Amniotic stem cell (primary cell): ENCODE measurements at places on chromosomes 7 and 10.

- DNase-seq = no peak
Measured at GRCh38 chr10:69389827-69390490, 26.8 kb downstream of the TACR2 start.

DNA sequence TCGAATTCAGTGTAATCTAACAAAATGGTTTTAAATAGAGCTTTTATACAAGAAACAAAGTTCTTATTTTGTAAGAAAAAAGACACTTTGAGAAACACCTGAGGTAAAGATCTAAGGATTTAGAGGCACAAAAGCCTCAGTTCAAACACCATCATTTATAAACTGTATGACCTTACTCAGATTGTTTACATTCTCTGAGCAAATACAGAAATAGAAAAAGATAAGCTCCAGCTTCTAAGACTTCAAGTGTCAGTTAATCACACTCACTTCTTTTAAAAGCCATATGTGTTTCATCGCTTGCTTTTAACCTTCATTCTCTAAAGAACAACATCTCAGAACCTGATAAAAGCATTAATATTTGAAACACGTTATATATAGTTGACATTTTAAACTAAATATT lies 27.9 kb downstream of the CADPS2 start:
- DNase-seq = no peak

- DNase-seq = no peak
Measured at GRCh38 chr10:11086177-11086840, 68.6 kb downstream of the CELF2 start.

- DNase-seq = no peak
Measured at GRCh38 chr7:97018791-97019531, 5.7 kb downstream of the DLX5 start.

GRCh38 chr7:79337717-79338116 lies 115.8 kb downstream of the MAGI2 start:
- no peak for DNase-seq

DNA sequence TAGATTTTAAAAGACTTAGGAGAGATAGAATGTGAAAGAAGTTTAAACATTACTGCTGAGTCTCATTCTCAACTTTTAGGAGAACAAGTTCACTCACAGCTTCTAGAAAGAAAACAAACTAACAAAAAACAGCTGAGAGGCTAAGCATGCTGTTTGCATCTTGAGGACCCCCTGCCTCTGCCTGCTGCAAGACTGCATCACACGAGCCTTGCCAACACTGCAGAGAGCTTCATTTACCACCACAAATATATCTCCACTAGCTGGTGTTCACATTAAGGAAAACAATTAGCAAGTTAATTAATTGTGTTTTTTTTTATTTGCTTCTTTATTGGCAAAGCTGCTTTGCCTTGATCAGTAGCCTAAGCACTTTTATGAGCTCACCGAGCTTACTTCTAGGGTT lies 336.6 kb upstream of the KIAA1217 start:
- no peak for DNase-seq

DNA sequence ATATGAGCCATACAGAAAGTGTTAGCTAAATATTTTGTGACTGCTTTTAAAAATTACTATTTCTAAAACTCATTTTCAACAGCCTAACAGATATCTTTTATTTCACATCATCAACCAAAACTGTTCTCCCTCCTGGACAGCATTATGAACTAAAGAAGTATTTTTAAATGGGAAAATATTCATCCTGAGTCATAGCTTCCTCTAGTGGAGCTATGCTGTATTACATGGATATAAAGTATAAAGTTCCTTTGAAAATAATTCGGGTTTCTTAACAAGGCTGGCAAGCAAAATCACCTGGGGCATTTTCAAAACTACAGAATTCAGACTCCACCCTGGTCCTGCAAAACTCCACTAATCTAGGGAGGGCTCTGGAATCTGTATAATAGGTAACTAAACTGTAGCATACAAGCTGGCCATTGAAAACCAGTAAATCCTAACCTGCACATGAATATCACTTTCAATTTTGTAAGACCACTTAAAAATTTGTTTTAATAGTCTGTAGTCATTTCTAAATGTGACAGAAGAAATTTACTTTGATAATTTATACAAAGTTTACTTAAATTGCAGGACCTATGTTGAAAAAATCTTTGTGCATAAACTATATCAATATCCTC lies 53.5 kb downstream of the SCIN start:
- no peak for DNase-seq

DNA sequence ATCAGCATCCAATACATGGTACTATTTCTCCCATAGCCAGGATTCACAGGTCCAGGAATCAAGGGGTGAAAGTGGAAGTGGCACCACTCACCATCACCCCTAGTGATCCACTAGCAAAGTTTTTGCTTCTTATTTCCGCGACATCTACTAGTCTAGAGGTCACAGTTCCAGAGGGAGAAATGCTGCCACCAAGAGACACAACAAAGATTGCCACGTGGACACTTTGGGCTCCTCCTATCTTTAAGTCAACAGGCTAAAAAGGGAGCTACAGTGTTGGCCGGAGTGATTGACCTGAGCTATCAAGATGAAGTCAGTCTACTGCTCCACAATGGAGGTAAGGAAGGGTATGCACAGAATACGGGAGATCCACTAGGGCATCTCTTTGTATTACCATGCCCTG lies 178.2 kb downstream of the AKR1D1 start:
- DNase-seq = no peak

DNA sequence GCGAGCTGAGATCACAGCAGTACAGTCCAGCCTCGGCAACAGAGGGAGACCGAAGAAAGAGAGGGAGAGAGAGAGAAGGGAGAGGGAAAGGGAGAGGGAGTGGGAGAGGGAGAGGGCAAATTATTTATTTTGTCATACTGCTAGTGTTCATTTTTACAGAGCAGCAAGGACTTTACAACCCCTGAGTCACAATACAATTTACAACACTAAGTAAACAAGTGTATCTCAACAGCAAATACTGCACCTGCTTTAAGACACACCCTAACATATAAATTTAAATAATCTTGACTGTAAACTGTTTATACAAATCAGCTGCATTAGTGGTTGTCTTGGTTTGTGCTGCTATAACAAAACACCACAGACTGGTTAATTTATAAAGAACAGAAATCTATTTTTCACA lies 27.2 kb downstream of the HTR5A start:
- DNase-seq = no peak

- DNase-seq = no peak
Measured at GRCh38 chr10:6333086-6333485, 130.4 kb downstream of the PFKFB3 start.

GRCh38 chr10:48805848-48806247 lies 121.2 kb downstream of the WDFY4 start:
- DNase-seq = no peak

DNA sequence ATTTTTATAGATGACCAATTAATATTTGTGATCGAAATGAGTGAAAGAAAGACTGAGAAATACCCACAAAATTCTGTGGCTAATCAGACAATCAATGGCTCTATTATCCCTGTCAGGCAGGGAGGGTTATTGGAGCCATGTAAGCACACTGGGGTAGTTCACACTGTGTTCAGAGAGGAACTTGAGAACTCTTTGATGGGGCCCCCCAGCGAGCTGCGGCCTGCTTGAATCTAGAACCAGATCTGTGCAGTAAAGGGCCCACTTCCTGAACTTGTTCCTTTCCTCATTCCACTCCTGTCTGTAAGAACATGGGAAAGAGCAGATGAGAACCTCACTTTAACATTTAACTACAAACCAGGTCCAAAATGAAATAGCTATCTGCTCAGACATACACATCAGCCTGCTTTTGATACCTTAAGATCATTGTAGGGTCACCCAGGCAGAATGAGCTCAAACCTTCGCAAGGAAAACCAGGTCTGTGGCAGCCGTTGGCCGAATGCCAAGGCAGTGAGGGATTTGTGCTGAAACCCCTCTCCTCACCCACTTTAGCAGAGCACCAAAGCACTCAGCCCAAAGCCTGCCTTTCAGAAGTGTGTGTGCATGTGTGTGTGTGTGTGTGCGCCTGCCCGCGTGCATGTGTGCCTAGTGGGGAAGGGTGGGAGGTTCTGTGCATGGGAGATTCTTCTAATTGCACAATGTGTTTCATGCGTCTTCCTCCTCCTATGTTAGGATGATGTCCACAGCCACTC lies 365.6 kb upstream of the MGMT start:
- no peak for DNase-seq

DNA sequence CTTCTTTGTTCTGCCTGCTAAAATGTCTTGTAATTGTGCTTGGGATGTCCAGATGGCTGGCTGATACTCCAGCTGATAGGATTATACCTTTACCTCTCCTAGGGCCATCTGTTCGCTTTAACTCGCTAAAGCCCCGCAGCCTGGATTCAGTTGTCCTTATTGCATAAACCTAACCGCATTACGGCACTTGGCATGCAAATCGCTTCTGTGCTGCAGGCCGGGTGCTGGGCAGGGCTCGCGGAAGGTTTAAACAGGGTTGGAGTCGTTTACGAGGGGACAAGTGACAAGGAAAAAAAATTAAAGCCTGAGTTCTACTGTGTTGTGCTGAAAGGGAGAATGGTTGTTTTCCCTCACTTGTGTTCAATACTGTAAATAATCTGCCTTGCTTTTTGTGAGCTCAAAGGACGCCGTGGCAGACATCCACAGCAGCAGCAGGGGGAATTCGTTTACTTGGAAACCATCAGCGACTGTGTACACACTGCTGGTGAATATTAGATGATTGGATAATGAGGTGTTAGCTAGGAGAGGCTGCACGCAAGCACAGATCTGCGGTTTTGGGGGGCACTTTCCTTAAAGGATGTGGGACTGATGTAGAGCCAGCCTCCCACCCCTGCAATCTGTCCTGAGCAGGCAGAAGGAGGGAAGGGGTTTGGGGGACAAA lies 93.0 kb downstream of the EBF3 start:
- no peak for DNase-seq

DNA sequence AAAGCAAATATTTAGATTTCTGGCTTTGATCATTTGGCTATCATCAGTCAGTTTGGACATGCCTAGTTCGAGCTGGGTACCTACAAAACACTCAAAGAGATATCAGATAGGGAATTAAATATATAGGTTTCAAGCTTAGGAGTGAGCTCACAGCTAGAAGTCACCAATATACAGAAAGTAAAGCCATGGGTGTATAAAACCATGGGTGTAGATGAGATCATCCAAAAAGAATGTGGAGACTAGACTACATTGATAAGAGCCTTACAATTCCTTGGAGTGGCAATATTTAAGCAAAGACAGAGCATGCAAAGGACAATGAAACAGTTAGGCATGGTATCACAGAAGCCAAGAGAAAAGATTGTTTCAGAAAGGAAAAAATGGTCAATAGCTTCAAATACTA lies 7.2 kb upstream of the RALA start:
- no peak for DNase-seq

DNA sequence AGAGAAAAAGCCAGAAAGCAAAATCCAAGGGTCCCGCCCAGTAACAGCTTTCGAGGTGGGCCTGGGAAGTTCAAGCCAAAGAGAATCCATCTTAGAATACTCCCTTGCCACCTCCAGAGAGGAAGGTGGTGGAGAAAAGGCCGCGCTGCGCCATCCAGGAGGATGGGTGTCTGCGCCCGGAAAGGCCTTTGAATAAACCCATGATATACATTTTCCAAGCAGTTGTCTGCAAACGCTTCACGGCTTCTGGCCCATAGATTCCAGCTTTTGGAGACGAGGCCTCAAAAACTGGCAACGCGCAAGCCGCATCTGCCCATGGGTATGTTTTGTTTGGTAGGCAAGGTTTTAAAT lies 17.8 kb downstream of the RGS10 start:
- no peak for DNase-seq

DNA sequence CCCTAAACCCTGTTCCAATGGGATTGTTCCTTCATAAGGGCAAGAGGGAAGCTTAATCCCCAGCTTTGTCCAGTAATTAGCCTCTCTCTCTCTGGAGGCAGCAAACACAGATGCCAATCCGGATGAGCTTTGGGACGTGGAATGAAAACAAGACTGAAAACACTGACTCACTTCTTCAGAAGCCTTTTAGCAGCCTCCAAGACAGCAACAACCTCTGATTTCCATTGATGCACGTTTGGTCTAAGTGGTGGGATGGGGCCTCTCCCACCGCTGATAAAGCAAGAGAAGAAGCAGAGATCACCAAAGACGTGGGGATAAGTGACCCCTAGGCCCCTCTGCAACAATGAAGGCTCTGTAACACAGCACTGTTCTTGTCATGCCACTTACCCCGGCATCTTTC lies 5.8 kb upstream of the GFRA1 start:
- no peak for DNase-seq

GRCh38 chr7:7916064-7916463 lies 52.5 kb upstream of the GLCCI1 start:
- DNase-seq = no peak

DNA sequence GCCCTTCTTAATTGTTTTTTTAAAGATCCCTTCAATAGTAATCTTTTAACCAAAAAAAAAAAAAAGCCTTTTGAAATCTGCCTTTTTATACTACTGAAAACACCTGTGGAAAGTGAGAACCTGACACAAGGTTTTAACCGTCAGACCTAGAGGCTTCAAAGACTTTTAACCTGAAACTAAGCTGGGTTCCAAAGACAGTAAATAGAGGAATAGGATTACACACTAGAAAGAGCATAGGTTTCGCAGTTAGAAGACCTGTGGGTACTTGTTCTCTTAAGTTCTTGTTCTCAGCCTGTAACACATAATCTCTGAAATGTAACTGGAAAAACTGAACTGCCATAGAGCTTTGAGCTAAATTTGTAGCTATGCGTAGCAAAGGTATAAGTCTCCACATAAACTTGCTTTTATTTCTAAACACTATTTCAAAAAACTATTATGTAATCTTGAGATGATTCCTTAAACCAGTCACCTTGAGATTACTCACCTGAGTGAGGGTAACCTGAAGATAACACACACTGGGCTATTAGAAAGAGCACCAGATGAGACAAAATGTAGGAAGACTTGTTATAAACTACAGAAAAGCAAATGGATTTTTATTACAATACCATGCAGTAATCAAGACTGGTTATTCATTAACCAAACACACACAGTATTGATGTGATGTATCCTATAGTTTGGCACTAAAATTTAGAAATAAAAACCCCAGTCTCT lies 196.6 kb upstream of the FRMD4A start:
- DNase-seq = no peak

DNA sequence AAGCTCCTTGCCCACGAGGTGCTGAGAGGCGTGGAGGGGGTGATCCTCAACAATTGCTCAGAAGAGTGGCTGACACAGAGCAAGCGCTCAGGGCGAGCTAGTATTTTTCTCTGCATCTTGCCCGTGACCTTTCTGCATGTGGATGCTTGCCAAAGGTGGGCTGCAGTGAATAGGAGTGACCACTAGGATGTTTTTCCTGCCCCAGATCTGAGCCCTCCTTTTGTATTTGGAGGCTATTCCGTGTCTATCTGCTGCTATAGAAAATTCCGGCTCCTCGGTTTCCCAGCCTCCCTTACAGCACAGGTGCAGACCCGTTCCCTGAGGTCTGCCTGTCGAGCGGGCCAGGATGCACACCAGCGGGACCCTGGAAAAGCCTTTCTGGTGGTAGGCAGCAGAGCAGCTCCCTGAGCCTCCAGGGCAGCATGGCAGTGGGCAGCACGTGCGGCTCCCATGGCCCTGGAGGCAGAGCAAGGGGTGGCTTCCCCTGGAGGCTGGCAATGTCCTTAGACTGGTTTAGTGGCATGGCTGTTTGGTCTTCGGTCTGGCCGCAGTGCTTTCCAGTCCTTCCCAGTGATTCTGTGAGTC lies 145.1 kb upstream of the PCBD1 start:
- no peak for DNase-seq

- no peak for DNase-seq
Measured at GRCh38 chr10:34778237-34778636, 36.9 kb downstream of the PARD3 start.

- DNase-seq = no peak
Measured at GRCh38 chr10:1461016-1461415, 276.3 kb downstream of the ADARB2 start.

- DNase-seq = no peak
Measured at GRCh38 chr7:100007887-100008286, 7.5 kb upstream of the ZKSCAN1 start.
